ENCODE measurements at places on chromosomes 4 and X.

- no peak for DNase-seq
These were observed 44.7 kb downstream of the ANXA3 start for GRCh38 chr4:78596111-78596742.

- no peak for DNase-seq
These were observed 48.0 kb upstream of the SOD3 start for GRCh38 chr4:24747234-24747975.

DNA sequence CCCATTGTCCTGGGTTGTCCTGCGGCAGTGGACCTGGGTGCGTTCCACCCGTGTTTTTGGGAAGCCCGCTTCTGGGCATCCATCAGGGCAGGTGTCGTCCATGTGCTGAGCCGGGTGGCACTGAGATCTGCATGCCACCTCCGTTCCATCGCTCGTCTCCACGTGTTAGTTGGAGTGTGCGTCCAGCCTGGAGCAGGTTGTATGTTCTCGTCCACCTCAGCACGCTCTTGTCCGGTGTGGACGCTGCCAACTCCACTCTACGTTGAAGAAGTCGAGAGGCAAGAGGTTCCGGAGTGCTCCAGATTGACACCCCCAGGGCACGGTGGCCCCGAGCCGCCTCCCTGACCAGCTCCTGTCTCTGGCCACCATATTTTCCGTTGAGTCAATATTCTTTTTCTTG lies 33.9 kb downstream of the PCGF3 start:
- DNase-seq, result no peak

DNA sequence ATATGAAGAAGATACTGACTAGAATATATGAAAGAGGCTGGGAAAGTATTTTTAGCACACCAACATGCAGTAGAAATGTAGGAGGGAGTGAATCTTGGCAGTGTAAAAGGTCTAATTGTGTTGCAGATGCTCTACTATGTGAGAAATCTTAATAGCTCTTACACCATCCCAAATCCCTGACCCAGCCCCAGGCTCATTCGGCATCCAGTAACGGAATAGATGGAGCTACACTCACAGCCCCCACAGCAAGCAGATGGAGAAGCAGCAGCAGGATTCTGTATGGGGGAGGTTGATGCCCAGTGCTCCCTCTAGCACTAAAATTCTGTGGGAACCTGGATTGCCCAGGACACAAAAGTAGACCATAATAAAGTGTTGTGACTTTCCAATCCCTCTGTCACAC lies 153.2 kb upstream of the PRDX4 start:
- no peak for DNase-seq

DNA sequence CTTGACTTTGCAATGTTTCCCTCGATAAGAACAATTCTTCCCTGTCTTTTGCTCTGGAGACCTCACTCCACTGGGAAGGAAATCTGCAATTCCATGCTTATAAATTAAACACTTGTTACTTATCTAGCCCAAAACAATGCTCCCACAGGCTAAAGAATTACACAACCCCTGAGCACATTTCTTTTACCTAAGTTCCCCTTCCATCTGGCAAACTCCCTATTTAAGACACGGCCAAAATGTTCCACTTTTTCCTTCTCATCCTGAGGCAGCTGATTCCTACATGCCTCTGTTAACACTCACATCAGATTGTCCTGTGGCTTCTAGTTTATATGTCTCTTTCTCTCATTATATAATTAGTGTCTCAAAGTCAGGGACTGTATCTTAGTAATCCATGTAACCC lies 211.7 kb downstream of the COX18 start:
- DNase-seq, result no peak

DNA sequence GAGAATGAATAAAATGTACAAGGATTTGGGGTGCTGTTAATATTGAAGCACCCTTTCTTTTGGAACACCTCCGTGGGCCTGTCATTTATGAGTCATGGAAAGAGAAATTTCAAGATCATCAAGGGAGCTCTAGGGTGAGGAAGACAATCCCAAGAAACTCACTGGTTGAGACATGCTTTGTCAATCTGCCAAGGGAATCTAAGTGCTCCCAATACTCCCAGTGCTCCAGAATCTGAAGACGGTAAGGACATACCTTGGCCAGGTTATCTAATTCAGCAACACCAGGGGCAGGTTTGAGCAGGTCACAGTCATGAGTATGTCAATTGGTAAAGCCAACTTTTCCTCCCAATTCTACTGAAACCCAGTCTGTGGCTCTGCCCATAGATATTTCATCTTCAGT lies 556.4 kb upstream of the CPEB2 start:
- no peak for DNase-seq

DNA sequence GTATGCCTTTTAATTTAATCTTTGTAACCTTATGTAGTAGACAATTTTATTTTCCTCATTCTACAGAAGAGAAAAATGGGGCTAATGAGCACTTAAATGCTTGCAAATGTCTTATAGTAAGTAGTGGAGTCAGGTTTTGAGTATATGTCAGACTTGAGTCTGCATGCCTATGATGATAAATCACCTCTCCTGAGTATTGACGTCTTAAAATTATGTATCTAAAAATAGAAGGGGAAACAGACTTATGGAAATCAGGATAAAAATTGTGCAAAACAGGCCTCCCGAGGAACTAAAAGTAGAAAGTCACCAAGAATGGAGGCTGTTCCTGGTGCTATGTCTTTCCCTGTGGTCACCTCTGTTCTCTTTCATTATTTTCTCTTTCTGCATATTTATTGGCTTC lies 92.7 kb downstream of the STIM2 start:
- no peak for DNase-seq

DNA sequence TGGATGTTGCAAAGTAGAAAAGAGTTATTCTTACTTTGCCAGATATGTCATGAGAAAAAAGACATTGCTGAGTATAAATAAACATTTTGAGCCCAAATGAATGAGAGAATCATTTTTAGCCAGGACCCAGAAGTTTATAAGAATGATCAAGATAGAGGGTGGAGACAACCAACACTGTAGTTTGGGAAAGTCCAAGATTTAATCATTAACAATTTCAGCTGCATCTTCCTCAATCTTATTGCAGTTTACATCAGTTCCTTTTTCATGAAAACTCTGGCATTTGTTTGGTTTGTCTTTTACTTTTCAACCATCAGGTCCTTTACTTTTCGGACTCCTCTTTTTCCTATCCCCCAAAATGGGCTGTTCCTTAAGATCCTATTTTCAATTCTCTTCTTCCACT lies 645.9 kb downstream of the ANKRD50 start:
- no peak for DNase-seq

DNA sequence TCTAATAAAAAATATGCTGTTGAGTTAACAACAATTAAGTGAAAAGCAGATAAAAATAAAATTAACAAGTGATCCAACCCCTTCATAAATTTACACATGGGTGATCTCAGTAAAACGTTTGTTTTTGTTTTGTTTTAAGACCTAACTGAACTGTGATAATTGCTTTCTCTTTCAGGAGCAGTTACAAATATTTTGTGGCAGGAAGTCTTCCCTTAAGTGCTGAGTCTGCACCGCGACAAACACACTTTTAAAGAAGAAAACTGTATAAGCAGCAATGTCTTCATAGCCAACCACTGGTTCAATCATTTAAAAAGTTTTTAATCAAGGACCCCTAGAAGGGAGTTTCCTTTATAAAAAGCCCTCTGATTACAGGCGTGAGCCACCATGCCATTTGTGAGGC lies 53.7 kb upstream of the NFKB1 start:
- DNase-seq, result no peak

GRCh38 chr4:53730031-53730805 lies 138.9 kb upstream of the LNX1 start:
- no peak for DNase-seq

GRCh38 chr4:152528060-152528459 lies 7.8 kb downstream of the FBXW7 start:
- DNase-seq, result no peak

DNA sequence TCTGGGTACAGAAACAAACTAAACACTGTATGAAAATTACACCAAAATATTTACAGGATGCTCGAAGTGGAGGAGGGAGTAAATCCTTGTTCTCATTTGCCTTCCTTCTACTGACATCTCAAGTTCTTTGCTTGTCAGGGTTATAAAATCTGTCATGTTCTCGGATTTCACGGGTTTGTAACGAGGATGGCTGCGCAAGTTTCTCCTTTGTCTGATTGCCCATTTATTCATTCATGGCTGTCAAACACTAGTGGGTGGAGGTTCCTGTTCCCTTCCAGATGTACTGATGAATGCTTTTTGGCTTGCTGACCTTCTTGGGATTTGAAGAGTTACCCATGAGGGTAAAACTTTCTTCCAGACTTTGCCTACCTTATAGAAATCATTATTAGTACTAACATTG lies 206.9 kb downstream of the SPCS3 start:
- DNase-seq, result no peak

DNA sequence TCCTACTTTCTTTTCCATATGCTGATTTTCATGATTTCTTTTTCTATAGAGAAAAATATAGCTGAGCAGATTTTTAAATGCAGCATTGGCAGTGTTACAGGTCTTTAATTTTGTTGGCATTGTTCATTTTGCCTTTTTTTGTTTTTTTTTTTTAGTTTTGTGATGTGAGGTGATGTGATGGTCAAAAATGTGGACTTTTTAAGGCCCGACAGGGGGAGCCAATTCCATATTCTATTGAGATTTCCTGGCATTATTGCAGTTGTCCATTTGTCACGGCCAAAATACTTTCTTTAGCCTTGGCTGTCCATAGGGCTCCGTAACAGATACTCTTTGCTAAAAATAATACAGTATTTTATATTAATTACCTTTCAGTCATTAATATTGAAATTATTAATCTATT lies 47.8 kb downstream of the SLIT2 start:
- no peak for DNase-seq
